ENCODE measurements at places on chromosomes 3 and 15.

- no peak for DNase-seq
Measured at GRCh38 chr3:123609063-123609462, 24.2 kb upstream of the HACD2 start.

DNA sequence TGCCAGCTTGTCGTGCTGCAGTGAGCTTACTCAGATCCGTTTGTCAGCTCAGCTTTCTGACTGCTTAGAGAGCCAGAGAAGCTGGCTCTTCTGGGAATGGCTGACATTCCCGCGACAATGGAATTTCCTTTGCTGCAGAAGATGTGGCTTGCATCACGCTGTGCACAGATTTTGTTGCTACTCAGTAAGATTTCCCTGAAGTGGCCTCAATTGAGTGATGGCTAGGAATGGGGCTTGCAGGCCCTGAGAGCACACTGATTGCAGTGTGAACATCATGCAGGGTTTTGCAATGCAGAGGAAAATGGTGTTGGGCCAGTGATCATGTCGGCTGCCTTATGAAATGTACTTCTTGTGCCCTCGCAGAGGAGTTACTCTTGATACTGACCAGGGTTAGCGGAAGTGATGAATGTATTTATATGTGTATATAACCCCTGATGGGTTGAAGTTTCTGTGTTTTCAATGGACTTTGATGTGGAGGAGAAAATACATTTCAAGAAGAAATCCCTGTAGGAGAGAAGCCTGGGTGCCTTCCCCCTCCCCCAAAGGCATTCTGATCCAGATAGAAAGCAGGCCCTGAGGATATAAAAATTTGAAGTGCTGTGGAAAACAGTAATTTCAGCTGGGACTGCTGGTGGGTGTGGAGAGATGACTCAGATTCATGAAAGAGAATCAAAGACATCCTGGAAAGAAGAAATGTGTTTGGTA lies 102.5 kb upstream of the PDZRN3 start:
- no peak for DNase-seq

DNA sequence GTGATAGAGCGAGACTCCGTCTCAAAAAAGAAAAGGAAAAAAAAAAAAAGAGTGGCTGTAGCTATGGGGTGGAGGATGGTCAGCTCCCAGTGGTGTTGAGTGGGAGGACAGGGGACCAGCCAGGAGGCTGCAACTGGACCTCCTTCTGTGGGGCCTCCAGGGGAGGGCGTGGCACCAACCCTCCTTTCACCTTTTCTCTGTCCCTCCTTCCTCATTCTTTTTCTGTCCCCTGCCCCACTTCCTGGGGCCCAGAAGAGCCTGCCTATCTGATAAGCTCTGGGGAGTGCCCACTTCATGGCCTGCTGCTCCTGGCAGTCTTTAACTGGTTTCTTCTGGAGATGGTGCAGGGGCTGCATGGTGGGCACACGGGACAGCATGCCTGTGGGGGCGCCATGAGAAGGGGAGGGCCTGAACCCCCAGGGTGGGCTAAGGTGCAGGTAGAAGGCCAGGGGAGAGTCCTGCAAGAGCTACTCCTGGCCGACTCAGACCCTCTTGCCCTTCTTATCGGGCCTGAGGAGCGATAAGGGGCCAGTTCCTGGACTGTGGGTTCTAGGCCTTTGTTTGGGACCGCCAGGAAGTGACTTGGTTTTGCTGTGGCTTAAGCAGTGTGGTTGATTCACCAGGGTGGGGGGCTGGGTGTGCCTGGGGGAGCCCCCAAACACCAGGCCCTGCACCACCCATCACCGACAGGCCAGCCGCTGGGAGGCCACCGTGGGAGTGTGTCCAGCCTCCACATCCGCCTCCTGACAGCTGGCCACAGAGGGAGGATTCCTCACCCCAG lies 49.4 kb upstream of the FLNB start:
- DNase-seq, result no peak

DNA sequence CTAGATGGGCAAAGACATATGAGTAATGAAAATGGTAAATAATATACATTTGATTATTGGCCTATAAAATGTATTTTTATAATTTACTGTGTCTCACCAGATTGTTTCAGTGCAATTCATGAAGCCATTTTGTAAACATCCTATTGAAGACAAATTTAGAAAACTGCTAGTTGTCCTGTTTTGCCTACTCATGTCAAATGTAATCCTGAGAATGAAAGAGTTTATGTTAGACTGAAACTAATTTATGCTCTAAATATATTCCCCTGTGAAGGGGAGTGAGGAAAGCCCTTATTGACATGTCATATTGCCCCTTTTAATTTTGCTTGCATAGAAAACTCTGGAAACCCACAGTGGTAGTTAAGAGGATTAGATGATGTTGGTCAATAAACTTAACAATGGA lies 610.0 kb downstream of the NAALADL2 start:
- no peak for DNase-seq

DNA sequence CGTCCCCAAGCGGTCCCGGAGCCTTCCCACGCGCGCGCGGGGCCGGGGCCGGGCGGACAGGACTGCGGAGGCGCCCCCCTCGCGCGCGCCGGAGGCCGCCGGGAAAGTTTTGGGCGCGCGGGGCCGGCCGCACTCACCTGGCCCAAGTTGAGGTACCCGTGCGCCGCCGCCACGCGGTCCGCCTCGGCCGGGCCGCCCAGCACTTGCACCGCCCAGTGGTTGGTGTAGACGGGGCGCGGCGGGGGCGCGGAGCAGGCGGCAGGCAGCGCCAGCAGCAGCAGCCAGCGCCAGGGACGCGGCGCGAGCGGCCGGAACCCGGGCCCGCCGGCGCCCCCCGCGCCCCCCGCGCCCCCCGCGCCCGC lies 289 bp downstream of the PCSK6 start:
- peak; percentile 59 for DNase-seq

DNA sequence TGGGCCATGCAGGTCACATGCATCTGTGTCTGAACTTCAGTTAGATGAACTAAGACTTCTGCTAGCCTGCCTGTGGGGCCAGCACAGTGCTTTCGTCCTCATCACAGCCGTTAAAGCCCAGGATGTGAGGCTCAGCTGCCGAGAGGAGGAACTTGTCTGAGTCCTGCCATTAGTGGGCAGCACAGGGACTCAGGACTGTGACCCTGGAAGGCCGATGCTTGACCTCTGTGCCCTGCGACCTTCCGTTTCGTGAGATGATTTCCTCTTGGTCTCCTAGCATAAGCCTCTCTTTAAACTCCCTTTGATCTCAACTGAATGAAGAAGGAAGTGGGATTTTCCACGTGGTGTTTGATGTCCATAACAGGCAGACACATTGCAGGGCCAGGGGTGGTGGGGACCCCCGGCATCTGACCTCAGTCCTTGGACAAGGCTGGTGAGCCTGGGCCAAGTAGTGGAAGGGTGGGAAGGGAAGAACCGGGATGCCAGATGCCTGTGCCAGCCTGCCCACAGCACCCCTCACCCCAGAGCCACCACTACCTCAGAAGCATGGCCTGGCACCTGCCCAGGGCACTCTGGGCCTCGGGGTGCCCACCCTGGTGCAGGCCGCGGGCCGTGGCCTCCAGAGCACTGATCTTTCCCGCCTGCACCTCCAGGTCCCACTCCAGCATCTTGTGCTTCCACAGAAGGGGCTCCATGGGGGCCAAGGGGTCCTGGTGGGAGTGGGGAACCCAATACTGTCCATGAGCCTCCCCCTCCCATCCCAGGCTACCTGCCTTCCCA lies 21.6 kb downstream of the PLA2G4B start:
- DNase-seq, result no peak

- no peak for DNase-seq
Measured at GRCh38 chr3:130227540-130227939, 117.9 kb upstream of the COL6A5 start.

GRCh38 chr3:107589454-107589853 lies 66.7 kb downstream of the BBX start:
- DNase-seq, result no peak

- DNase-seq, result no peak
Measured at GRCh38 chr3:85662462-85662861, 703.7 kb downstream of the CADM2 start.

DNA sequence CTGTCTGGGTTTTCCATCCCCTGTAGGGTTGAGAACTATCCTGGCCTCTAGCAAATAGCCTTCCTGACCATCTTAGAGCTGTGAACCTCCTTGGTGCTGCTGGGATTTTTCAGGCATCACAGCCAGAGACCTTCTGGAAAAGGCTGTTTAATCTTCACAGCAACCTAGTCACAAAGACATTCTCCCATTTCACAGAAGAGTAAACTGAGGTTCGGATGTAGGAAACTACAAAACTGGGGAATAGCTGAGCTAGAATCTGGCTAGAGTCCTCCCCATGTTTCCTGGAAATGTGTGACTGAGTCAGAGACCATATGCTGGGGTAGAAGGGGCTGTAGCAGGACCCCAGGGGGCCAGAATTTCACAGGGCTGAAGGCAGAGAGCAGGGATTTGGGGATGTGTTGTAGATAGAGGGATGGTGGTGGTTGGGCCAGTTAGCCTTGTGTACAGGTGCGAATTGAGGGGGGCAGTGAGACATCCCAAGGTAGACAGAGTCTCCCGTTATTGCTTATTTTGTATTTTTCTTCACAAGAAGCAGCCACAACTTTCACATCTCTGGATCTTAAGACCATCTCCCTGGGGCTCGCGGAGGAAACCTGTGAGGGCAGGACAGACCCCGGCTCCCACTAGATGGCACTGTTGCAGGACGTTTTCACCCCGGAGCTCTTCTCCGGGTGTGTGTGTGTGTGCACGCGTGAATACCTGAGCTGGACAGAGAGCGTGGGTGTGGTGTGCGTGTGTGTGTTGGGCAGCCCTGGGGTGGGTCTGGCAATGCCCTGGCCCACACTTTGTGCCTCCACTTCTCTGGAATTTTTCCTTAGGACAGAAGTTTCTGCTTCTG lies 66.9 kb upstream of the PRR23C start:
- peak; percentile 42 for DNase-seq

DNA sequence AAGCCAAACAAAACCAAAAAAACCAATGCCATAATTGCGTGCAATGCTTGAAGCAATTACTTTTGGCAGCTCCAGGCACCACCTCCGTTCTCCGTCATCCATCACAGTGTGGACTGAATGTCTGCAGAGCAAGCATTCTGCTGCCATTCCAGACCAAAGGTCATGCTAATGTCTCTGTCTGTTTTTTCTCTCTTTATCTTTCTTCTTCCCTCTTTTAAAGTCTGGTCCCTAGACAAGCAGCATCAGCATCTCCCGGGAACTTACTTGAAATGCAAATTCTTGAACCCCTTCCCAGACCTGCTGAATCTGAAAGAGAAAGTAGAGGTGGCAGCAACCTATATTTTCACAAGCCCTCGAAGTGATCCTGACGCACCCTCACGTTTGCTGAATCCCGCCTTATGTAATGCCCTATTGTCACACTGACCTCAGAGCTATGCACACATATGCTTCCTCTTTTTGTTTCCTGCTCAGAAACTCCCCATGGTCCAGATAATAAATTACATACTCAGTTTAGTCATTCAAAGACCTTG lies 297.3 kb upstream of the PROK2 start:
- DNase-seq, result no peak

DNA sequence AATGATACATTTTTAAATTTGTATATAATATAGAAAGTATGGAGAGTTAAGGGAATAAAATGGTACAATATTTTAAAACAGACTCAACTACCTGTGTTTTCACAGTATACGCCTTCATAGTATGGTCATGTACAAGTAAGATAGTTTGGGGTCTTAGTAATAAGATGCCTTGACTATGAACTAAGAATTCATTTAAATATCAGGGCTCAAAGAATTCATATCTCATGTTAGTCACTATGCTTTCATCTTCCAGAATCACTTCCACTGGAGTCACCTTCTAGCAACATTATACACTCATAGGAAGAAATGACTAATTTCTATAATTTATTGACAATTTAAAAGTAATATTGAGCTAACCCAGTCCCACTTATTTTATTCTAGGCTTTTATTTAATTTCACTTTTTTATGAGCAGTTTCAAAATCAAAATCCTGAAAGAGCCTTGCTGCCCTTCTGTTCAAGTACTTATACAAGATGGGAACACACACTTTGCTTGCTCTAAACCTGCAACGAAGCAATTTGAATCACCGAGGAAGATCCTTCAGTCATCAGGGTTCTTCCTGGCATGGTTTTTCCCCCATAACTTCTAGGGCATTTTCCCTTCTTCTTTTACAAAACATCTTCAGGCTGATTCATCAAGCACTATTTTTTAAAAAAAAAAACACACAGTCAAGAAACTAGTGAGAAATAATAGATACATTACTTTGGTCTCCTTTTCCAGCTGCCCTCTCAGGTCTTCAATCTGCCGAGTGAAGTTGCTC lies 94.1 kb downstream of the MYH15 start:
- DNase-seq, result no peak

Measured in GM12891 (cell line).